WERI-Rb-1 (cell line): ENCODE measurements at places on chromosomes 7 and 10.

DNA sequence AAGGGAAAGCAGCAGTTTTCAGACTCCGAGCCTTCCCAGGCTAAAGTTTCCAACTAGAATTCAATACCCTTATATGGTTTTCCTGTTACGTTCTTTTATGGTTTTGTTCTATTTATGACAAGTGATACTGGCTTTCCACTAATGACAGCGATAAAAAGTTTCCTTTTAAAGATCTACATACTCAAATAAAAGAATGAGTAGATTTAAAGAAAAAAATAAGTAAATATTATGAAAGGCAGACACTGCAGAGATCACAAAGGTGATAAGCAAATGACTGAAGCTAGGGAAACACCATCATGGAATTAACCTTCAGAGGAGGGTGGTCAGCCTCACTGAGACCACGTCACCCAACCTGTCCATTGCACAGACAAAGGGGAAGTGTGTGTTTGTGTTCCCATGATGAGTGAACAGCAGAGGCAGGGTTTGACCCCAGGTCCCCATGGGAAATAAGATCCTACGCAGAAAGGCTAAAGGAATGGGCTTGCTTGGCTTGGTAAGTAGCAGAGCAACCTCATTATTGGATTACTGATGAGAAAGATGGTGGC, 4.0 kb downstream of the VSIR start:
- DNase-seq: no peak

GRCh38 chr7:151123158-151123821, 37.0 kb downstream of the AGAP3 start:
- no peak for DNase-seq

- DNase-seq: peak; percentile 10
These were observed 1002.0 kb downstream of the LRMDA start for GRCh38 chr10:76433161-76434005.

- DNase-seq: no peak
These were observed 12.1 kb downstream of the OR9A4 start for GRCh38 chr7:141928146-141928844.

DNA sequence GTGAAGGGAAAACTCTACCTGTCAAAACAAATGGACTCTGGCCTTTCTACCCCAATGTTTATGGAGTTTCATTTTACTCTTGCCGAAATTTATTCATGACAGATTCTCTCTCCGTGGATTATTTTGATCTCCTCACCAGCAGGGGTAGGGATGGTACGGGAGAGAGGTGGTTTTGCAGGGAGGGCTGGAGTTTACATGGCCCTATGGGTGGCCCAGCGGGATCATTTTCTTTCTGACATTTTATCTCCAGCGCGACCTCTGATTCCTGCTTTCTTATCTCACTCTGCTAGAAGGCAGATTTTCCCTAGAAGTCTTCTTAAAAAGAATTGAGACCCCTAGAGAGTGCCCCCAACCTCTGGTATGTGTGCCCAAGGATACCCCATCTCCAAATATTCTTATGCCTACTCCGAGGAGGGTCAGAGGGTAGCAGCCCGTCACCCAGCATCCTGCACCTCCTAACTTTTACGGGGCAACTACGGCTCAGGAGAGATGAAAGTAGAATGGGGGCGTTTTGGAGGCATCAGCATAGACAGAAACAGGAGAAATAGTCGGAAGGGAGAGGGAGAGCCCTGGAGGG, 10.1 kb upstream of the GATA3 start:
- no peak for DNase-seq

- DNase-seq: no peak
These were observed 120.9 kb downstream of the GRK5 start for GRCh38 chr10:119328223-119328622.

DNA sequence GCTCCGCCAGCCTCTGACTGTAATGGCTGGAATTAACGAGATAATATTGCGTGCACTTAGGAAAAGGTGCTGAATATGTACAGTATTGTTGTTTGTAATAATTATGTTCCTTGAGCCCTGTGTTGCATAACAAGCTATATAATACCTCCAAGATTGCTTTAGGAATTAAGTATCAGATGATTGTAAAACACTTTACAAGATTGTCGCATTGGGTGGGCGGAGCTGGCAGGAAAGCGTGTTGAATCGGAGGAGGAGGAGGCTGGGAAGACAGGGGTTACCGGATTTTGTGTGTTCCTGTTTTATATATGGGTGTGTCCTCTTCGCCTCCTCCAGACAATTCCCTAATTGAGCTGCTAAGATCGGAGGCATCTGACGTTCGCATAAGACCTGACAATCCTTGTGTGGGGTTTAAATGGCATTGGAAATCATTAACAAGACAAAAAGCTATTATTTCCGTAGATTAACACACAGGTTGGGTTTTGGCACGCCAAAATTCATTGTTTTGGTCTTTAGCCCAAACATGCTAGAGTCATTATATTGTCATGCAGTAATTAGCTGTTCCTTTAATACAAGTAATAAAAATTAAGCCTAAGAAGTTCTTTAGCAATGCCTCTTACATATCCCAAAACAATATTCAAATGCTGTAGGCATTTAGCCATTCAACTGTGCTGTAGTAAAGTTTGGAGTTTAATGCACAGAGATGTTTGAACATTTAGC, 192.9 kb upstream of the SH2B2 start:
- no peak for DNase-seq

DNA sequence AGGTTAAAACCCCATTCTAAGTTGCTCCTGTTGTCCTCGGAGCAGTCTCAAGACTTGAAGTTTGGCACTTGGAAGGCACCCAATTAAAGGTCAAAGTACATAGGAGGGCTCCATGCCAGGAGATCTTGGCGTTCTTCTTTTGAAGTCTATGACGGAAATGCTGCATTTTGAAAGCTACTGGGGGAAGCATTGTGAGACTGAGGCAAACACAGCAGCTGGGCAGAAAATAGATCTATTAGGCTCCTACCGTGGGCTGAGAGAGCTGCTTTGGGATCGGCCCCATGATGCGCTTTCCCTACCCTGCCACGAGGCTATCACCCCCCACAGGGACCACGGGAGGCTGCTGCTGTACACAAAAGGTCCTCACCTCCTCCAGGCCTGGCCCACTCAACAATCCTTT, 20.0 kb downstream of the KIAA1549 start:
- DNase-seq: no peak

DNA sequence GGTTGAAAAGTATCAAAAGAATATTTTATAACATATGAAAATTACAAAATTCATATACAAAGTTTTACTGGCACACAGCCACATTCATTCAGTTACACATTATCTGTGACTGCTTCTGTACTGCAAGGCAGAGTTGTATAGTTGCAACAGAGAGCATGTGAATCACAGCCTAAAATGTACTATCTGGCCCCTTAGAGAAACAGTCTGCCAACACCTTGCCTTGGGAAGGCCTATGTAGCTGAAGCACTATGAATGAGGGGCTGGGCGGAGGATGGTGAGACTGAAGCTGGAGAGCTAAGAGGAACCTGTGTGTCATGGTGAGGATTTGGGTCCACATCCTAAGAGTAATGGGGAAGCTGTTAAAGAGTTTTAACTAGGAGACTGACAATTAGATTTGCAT, 35.7 kb downstream of the PDZD8 start:
- no peak for DNase-seq

- DNase-seq: no peak
These were observed 56.9 kb upstream of the TNKS2 start for GRCh38 chr10:91741356-91741755.

DNA sequence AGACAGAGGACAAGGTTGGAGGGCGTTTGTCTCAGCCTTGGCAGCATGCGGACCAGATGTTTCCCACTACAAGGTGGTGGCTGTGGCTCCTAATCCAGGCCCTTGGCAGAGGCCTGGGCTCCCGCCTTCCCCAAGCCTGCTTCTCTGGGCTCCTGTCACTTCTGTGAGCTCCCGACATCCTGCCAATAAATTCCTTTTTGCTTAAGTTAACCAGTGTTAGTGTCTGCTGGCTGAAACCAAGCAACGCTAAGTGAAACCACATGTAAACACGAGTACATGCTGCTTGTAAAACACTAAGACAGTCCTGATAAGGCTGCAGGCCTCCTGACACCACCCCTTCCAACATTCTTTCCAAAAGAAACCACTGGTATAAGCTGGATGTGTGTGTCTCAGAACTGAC, 263.6 kb upstream of the ZMIZ1 start:
- no peak for DNase-seq

GRCh38 chr7:50273870-50274269, 30.6 kb upstream of the IKZF1 start:
- no peak for DNase-seq

DNA sequence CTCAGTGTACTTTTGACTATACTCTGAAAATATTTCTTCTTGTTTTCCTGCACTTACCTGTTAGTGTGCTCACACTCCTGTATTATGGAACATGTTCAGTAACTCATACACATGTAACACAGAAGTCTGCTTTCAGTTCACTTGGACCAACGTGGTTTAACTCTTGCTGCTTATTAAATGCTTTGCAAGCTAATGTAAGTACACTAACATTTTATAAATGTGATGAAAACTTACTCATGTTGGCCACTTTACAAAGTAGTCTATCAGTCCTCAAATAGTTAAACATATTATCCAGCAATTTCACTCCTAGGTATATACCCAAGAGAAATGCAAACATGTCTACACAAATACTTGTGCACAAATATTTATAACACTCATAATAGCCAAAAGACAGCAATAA, 98.4 kb downstream of the UBE2H start:
- DNase-seq: no peak

DNA sequence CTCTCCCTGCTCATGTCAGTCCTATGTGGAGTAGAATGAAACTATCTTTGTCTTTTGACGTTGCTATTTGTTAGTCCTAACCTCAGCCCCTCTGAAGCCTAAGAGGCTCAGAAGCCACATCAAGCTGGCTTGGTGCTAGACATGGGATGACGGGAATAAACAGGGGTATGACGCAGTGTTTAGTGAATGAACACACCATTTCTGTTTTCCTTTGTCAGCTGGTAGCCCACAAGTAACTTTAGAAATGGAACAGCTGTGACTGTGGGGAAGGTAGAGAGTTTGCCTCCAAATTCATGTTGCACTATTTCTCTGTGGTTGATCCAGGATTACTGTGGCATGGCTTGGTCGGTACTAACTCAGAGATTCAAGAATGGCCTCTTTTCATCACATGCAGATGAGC, 31.3 kb downstream of the COX15 start:
- DNase-seq: no peak

- DNase-seq: no peak
These were observed 22.5 kb upstream of the UBE2H start for GRCh38 chr7:129975309-129975708.

DNA sequence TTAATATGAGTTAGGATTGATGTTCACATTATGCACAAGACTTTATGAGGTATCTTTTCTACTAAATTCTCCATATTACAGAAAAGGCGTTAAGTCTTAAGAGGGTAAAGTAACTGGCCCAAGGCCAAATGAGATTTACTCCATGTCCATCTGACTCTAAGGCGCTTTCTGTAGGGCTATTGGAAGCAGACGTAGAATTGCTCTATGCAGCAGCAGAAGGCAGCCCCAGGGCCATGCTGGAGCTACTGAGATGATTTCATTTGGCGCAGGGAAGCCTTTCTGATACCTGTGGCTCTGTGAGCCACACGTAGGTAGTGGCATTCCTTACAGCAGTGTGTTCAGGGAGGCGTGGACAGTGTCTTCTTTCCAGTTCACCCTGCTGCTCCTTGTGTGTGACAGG, 133.1 kb downstream of the SH2D4B start:
- DNase-seq: peak; percentile 55

DNA sequence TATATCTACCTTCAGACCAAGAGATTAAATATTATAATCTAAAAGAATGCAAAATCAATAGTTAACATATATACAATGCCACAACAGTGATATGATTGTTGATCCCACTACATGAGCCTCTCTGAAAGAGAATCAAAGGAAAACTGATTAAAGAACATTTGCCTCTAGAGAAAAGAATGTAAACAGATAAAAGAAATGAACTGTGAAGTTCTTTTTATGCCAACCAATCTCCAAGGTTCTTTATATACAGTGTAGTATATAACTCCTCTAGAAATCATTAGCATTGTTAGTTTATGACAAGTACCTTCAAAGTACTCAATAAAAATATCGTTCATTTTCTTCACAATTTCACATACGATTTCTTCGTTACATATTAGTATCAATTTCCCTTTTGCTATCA, 20.1 kb downstream of the CNOT4 start:
- DNase-seq: no peak
